ENCODE measurements at places on chromosomes 3 and 15.

DNA sequence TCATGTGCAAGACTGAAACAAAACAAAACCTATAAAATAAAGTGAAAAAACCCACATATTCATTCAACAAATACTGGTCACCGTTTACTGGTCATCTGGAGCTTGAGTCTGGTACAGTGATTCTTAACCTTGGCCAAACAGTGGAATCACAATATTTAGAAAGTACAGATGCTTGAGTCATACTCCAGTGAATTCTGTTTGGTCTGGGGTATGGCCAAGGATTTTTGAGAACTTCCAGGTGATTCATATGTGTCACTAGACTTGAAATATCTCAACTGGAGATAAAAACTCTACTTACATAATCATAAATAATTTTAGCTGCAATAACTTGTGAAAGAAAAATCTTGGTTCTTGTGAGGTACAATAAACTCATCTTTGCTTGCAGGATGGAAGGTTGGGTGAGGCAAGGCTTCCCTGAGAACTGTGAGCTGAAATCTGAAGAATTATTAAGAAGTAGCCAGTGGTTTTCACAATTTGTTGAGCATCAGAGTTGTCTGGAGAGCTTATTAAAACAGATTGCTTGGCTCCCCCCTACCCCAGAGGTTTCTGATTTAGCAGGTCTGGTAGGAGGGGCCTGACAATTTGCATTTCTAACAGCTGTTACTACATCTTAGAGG lies 9.6 kb downstream of the NEK11 start:
- DNase-seq = no peak

GRCh38 chr15:52678468-52679231 lies 538 bp downstream of the ATOSA start:
- no peak for DNase-seq

DNA sequence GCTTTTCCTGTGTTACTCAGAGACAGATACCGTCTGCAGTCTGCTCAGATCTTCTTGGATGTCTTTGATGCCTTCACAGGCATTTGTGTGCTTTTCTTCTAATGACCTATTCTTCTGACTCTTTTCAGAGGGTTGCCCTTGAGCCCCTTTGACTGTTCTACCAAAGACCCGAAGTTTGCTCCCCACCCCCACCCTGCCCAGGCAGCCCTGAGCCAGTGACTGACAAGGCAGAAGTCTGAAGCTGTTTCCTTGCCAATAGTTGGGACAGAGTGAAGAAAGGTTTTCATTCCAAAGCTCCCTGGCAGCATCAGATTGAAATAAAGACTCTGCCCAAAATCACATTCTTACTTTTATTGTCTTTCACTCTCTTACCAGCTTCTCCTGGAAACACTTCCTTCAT lies 9.0 kb upstream of the ATP13A5 start:
- DNase-seq = peak; percentile 24

- DNase-seq = no peak
Observed at GRCh38 chr3:36318621-36319200, 61.6 kb upstream of the STAC start.

GRCh38 chr15:90049030-90049429 lies 47.9 kb downstream of the ZNF710 start:
- DNase-seq = no peak
